ENCODE measurements at places on chromosomes 7 and 10.

- DNase-seq: no peak
Measured at GRCh38 chr10:97685395-97685958, 1.6 kb downstream of the AVPI1 start.

GRCh38 chr10:118763202-118763988 is 8.6 kb upstream of the CACUL1 start:
- DNase-seq: no peak

DNA sequence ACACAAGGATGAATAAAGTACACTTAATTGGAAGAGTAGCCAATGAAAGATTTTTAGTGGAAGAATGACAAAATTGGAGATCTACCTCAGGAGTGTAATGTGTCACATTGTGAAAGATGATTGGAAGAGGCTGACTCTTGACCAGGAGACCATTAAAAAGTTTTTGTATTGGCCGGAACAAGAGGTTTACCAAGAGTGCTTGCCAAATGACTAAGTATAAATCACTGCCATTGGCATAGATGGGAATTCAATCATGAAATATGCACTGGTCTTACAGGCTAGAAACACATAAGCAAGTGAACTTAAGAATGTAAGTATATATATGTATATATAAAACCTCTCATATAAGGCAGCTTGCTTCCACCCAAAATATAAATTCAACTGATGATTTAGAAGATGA is 58.7 kb upstream of the TFEC start:
- DNase-seq: no peak

DNA sequence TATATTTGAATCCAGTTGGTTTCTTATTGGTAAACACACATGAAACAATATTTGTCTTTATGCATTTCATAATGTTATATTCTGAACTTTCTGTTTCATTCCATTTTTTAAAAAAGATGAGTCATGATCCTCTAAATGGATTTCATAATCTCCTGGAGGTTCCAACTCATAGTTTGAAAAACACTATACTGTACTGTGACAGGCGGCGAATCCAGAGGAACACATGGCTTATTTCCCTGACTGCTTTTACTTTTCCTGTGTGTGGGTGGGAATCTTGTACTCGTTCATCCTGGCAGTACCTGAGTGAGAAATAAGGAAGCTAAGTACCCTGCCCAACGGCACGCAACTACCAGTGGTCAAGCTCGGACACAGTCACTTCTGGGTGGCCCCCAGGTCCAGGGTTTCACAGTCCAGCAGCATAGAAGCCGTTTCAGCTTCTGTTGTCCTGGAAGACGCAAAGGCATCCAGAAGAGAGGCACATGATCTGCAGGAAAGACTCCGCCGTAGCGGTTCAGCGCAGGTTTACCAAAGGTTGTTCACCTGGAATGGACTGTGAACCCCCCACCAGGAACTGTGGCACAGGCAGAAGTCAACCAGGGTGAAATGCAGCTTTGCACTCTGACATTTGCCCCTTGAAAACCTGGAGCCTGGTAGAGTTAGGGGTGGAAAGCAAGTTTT is 117.7 kb downstream of the CCNY start:
- no peak for DNase-seq

DNA sequence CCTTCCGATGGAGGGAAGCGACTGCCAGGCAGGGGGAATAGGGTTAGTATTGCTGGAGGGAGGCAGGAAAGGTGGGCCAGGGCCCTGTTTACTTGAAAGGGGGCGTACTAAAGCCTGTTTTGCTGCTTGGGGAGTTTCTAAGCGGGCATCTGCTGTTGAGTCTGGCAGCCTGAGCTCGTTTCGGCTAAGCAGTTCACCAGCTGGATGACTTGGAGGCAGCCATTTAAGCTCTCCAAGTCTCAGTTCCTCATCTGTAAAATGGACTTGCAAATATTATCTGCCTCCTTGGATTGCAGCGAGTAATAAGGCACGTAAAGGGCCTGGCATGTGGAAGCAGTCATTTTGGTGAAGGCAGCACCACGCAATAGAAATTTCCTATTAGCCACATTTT is 44.0 kb downstream of the LDB3 start:
- DNase-seq: no peak

- no peak for DNase-seq
Measured at GRCh38 chr7:26629696-26630095, 234.7 kb downstream of the SKAP2 start.

DNA sequence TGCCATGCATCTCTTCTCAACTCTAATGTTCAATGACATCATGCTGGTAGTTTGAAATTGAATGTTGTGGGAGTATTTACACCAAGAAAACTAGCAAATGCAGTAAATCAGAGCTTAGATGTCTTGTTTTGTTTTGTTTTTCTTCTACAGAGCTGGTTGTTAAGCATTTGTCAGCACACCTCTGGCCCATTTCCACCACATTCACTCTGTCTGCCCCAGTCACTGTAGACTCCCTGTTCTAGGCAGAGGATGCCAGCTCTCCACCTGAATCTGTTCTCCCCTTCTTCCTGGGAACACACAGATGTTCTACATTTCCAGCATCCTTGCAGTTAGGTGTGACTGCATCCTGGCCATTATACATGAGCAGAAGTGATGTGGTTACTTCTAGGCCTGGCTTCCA is 4.1 kb upstream of the ARHGAP22 start:
- no peak for DNase-seq

DNA sequence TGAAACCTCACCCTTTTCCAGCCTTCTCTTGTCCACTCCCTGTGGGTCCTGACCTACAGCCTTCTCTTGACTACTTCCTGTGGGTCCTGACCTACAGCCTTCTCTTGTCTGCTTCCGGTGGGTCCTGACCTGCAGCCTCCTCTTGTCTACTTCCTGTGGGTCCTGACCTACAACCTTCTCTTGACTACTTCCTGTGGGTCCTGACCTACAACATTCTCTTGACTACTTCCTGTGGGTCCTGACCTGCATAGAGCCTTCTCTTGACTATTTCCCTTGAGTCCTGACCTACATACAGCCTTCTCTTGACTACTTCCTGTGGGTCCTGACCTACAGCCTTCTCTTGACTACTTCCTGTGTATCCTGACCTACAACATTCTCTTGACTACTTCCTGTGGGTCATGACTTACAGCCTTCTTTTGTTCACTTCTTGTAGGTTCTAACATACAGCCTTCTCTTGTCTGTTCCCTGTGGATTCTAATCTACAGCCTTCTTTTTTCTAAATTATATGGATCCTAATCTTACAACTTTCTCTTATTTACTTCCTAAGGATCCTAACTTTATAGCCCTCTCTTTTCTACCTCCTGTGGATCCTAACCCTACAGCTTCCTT is 36.5 kb downstream of the C10orf71 start:
- no peak for DNase-seq

GRCh38 chr7:69661342-69661741 is 63.1 kb downstream of the AUTS2 start:
- DNase-seq: no peak

DNA sequence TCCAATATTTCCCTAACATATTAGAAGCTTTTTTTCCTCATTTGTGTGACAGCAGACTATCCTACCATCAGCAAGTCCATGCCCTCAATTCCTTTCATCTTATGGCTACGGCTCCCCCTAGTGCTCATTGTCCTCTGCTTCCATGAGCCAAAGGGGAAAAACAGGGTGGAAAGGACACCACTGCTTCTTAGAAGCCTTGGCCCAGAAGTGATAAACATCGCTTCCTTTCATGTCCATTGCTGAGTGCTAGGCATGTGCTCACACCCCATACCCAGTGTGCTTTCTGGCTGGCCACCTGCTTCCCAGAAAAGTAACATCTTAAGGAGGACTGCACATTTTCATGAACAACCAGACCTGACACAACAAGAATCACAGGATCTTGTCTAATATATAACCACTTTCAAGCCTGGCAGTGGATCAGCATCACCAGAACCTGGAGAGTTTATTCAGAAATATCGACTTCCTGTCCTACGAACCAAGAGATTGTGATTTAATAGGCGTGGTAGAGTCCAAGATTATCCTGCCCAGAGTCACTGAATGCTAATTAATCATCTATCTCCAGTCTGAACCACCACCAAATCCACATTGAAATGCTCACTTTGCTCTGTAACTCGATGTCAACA is 650.5 kb upstream of the SORCS1 start:
- peak; percentile 22 for DNase-seq

GRCh38 chr10:12846718-12847117 is 154.8 kb downstream of the CCDC3 start:
- no peak for DNase-seq

GRCh38 chr7:22445853-22446252 is 54.1 kb downstream of the STEAP1B start:
- DNase-seq: no peak

- no peak for DNase-seq
Measured at GRCh38 chr10:128296253-128297007, 170.2 kb upstream of the MKI67 start.

- no peak for DNase-seq
Measured at GRCh38 chr10:91745090-91745831, 53.0 kb upstream of the TNKS2 start.

DNA sequence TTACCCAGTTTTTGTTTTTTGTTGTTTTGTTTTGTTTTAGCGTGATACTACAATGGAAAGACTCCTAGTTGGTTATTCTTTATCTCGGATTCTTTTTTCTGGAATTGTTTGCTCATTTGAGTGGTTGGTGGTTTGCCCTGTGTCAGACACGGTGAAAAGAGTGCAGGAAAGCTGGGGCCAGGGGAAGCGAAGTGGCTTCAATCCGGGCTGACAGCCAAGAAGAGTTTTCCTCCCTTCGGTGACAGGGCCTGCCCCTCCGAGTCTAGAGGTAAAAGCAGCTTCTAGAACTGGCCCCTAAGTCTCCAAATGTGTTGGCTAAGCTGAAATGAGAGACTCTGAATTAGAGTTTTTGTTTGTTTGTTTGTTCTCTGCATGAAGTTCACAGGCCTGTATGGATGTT is 5.7 kb upstream of the AP5Z1 start:
- no peak for DNase-seq

- no peak for DNase-seq
Measured at GRCh38 chr7:41013117-41013516, 689.8 kb downstream of the INHBA start.

- DNase-seq: peak; percentile 68
Measured at GRCh38 chr7:151110941-151111645, 24.8 kb downstream of the AGAP3 start.

DNA sequence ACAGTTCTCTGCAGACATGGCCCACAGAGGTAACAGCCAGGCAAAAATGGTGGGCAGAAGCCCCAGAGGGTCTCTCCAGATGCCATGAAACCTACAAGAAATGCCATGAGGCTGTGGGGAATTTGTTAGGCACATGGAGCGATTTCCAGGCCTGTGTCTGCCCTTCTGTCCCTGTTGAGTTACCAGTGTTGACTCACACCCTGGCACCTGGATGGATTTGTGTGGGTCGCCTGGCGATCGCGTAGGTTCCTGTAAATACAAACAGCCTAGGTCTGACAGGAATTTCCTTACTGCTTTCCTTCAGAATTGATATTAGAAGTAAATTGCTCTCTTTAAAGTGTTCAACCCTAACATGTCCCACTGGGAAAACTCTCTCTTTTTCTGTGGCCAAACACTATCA is 164.9 kb upstream of the EEPD1 start:
- no peak for DNase-seq

- DNase-seq: no peak
Measured at GRCh38 chr10:122659126-122659525, 40.5 kb downstream of the C10orf120 start.

DNA sequence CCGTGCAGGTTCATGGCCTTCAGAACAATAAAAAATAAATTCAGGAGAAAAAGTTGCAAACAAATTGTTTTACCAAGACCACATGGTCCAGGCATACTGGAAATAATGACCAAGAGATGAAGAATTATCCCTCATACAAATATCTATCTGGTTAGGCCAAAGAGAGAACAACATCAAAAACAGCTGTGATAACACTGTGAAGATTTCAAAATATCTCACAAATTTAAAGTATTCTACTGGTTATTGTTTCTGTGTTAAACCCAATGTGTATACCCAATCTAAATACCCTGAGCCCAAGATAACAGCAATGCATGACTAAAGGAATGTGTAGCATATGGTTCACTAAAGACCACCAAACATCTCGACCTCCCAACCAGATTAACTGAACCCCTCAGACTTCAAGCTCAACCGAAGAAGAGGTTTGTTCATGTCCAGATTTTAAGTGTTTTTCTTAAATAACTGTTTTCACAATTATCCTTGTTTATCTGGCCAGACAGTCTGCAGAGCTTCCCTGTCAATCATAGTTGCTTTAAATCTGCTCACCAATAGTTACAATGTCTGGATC is 10.9 kb downstream of the OR9A2 start:
- DNase-seq: no peak

GRCh38 chr10:105188737-105189462 is 547.8 kb downstream of the SORCS3 start:
- DNase-seq: no peak

DNA sequence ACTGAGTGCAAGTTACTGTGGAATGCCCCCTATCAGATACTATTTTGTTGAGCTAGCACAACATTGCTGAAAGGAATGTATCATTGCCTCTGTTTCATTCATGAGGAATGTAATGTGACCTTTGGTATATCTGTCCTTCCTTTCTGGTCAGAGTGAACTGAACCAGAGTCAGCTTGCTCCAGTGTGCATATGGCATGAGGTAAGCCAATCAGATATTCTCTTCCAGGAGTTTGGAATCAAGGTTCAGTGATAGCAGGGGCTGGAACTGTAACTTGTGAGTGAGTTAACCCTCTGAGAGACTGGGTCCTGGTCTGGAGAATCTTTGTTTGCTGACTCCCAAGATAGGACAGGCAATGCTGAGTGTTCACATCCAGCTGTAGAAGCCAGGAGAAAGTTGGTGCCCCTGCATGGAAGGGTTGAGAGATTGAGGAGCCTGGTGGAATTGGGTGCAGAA is 45.3 kb upstream of the OSBPL3 start:
- DNase-seq: peak; percentile 42

GRCh38 chr7:150738591-150739001 is 1.4 kb downstream of the GIMAP5 start:
- peak; percentile 42 for DNase-seq

DNA sequence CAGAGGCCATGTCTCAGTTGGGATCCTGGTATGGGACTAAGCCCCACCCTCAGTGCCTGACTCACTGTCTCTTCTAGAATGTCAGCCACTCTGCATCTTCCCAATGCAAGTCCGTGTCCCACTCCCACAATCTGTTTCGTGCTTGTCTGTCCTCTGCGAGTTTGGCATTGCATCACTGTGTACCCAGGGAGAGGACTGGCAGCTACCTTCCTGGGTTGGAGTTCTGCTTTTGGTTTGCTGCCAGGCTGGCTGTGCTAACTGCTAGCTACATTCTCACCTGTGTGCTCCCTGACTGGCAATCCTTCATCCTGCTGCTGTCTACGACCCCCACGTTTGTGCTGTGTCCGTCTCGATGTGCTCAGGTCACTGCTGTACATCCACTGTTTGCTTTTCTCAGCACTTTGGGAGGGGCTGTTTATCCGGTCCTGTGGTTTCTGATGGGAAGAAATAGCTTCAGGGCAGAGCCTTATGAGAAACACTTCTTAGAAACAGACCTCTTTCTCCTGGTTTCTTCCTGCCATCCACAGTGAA is 56.0 kb upstream of the GLI3 start:
- DNase-seq: peak; percentile 21
